ENCODE measurements at places on chromosomes 5 and 9.

DNA sequence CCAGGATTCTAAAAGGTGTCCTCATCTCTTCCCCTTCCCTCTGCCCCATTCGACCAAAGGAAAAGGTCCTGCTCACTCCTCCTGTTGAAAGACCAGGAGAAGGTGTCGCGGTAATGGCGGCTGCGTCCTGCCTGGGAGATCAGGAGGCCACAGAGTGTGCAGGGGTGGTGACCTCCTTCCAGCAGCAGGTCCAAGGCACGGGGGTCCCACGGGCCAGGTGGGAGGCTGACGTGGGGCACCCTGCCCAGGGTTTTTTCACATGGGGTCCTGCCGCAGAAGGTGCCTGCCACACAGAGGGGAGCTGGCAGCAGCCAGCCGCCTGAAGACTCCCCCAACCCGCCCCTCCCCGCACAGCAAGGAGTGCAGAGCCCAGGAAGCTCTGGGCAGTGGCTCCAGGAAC, 22.2 kb upstream of the ADAMTS2 start:
- no peak for DNase-seq

DNA sequence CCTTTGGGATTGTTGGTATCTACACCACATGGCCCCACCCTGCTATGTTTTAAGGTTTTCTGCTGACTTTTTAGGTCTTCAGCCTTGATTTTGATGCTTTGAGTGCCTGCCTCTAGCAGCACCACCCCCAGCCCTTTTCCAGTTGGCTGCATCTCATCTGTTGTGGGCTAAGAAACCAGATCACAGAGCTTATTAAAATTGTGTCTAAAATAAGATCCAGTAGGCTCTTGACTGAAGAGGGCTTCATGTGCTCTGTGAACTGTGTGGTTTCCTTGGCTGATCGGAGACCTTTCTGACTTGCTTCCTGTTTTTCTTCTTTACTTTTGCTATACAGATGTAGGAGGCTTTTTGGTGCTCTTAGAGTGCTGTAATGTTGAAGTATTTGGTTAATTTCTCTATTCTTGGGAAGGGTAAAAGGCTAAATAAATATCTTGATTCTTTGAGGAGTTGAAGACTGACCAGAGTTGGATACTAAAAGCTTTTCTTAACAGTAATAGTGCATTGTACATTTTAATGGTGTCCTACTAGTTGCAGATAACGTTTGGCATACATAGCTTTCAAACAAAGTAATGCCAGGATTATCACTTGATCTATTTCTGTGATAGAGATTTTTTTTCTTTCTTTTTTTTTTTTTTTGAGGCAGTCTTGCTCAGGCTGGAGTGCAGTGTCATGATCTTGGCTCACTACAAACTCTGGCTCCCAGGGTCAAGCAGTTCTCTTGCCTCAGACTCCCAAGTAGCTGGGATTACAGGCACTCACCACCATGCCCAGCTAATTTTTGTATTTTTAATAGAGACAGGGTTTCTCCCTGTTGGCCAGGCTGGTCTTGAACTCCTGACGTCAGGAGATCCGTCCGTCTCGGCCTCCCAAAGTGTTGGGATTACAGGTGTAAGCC, 4.5 kb downstream of the UBE2D2 start:
- DNase-seq, result no peak

GRCh38 chr9:100426189-100426529, 784 bp upstream of the MSANTD3 start:
- peak; percentile 19 for DNase-seq

- no peak for DNase-seq
These were observed 16.5 kb upstream of the SPARC start for GRCh38 chr5:151703227-151703626.

DNA sequence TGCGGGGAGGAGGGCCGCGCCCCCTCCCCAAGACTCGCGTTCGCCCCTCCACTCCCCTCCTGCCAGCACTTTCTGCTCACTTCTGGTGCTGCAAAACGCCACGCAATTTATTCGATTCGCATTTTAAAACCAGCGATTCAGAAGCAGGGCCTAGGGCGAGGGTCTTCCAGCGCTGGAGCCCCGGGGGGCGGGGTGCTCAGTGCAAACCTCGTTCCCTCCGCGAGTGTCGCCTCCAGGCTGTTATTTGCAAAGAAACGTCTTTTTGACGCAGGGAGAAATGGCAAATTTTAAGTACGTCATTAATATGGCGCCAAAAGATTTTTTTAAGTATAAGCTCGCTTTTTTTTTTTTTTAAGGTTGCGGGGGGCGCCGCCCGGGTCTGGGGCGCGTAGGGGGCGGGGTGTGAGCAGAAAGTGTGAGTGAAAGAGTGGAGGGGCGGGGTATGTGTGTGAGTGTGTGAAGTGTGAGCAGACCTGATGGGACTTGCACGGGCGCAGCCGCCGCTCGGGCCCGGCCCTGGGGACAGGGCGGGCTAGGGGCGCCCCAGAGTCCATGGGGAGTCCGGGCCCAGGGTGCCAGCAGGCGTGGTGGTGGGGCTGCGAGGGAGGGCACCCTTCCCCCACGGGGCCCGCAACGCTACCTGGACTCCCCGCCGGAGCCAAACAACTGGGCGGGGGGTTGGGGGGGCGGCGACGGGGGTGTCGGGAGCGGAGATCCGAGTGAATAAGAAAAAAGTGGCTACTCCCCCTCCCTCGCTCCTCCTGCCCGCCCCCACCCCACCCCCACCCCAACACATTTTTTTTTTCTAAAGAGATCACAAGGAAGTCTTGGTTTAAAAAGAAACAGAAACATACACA, at the start of gene JADE2:
JADE2 (plus strand) TSS at position 845 of the 857 bp plus-strand sequence. CDS start 10,188 bp downstream, outside the sequence.
- DNase-seq, result peak; percentile 92

DNA sequence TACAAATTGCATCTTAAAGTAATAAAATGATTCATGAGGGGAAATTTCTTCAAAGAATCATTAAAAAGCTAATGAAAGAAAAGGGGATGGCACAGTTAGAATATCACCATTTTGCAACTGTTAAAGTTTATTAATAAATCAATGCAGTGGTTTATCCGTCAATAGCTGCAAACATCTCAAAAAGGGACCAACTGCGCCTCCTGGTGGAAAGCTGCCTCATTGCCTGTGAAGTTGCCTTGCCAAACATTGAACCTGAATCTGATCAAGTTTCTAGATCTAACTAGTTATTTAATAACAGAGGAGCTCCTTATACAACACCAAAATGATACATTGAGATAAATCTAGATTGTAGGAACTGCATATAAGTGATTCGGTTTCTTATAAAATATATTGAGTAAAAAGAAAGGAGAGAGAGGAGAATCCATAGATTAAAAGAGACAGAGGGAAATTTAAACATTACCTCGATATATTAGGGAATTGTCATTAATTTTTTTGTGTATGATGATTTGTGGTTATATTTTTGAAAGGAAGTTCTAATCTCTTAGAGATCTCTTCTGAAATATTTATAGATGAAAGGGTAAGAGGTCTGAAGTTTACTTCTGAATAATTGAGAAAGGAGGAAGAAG, 6.9 kb upstream of the NDUFB6 start:
- peak; percentile 55 for DNase-seq

DNA sequence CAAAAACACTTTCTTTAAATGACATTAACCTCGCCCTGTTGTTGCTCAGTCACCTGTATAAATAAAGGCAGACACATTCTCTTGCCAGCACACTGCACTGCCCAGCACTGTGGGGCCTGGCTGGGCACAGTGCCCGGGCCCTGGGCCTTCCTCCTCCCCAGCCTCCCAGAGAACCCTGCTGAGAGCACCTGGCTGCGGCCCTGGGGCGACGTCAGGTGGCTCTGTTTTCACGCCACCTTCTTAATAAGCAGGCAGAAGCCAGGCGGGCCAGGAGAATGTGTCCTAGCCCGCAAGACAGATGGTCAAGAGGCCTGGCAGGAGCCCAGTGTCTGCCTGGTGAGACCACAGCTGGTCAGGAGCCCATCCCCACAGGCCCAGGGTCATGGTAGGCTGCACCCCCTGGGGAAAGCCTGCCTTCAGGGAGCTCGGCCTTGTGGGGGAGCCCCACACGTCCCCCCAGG, 8.2 kb upstream of the AGPAT2 start:
- DNase-seq, result peak; percentile 90

DNA sequence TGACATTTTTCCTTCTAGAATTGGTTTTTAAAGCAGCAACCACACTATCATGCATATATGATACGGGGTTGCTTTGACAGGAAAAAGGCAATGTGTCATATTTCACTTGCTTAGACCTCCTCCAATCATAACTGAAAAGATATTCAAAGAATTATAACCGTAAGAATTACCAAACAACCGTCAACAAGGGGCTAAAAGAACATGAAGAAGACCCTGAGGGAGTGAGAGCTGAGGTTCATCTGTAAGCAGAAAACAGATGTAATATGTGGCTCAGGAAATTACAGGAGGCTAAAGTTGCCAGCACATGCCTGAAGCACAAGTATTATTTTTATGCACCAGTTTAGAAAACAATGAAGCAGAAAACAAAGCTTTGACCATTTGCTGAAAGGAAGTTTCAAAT, 78.9 kb downstream of the APBA1 start:
- DNase-seq, result no peak

GRCh38 chr9:111916234-111916645, 19.6 kb downstream of the UGCG start:
- DNase-seq, result no peak

- peak; percentile 87 for DNase-seq
These were observed 84.3 kb downstream of the RAI14 start for GRCh38 chr5:34740389-34740806.

DNA sequence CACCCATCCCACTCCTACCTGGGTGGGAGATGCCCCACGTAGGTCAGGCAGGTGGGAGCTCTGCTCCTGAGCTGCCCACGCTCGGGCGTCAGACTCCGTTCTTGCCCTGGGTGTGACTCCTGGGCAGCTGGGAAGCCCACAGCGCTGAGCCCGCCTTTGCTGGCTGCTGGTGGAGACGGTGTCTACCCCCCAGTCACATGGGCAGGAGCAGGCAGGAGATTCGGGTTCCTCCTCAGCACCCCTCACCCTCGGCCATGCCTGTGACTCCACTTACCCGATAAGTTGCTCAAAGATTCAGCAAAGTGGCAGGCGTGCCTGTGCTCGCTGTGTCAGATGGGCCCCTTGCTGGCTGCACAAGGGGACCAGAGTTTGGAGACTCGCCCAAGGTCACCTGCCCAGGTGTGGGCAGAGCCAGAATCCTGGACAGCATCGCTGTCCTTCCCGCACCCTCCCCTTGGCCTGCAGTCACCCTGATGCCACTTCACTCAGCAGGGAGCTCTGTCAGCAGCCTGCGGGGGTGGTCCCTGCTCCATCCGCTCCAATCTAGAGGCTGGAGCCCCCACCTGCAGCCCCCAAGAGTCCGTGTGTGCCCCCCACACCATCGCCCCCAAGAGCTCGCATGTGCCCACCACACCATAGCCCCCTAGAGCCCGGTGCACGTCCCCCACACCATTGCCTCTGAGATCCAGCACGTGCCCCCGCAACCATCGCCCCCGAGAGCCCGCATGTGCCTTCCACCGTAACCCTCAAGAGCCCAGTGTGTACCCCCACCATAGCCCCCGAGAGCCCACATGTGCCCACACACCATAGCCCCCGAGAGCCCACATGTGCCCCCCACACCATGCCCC, 4.2 kb downstream of the LCN1 start:
- DNase-seq, result peak; percentile 25

DNA sequence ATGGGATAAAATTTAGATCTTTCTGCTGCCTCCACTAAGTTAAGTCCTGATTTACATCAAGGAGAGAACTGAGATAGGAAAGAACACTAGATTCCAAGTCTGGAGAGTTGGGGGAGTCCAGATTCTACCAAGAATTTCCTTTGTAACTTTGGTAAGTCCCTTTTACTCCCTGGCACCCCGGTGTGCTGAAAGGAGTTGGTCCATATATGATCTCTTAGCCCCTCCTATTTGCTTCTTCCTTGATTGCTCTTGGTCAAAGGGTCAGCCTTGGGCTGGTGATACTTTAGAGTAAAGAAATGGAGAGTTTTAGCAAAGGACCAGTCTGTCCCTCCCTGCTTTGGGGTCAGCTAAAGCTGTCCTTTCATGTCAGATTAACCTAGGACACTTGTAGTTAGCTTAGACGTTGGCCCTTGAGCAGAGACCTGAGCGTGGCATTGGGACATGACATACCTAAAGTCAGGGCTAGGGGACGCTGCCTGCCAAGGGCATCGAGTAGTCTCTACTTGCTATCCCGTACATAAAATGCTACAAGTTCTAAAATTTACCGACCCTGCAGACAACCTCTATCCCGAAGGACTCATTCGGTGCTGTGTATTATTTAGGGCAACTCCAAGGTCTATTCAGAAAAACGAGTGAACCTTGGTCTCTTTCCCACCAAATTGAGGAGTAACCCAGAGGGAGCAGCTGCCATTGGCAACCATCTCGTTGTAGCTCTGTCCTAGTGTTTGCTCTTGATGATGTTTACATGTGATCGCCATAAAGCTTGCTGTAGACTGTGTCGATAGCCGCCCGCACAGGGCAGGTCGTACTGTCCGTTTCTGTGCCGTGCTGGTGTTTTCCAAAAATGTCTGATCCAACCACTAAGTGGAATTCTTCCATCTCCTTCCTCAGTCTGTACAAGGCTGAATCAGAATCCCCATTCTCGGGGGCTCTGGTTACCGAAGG, 94.4 kb downstream of the PDE6A start:
- DNase-seq, result no peak

DNA sequence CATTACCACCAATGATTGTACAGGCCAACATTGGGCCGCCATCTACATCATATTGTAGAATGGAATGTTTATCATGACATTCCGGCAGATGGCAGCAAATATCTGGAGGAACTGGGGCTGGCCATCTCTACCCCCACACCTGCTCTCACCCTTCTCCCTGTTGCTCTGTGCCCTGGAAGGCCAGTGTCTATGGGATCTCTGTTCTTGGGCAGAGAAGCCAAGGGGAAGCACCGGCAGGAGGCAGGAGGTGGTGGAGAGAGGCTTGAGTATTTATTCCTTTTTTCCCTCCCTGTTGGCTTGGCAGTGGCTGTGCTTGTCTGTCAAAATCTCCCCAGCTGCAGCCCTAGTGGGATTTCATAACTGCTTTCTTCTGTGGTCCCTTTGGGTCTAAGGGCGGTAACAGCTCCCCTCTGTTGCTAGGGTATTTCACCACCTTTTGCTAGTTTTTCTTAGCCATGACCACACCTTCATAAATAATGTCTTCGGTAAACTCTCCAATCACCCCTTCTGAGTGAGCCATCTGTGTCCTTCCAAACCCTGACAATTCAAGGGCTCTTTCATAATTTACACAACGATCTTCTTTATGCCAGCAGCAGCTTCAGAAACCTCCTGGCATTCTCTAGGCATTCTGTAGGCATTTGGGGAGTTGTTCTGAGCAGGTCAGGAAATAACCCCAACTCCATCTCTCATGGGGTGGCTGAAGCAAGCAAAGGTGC, 225.8 kb downstream of the MELK start:
- no peak for DNase-seq

- no peak for DNase-seq
These were observed 83.9 kb downstream of the NR3C1 start for GRCh38 chr5:143319437-143320227.

GRCh38 chr5:140235791-140236551, 61.0 kb downstream of the CYSTM1 start:
- DNase-seq, result no peak

DNA sequence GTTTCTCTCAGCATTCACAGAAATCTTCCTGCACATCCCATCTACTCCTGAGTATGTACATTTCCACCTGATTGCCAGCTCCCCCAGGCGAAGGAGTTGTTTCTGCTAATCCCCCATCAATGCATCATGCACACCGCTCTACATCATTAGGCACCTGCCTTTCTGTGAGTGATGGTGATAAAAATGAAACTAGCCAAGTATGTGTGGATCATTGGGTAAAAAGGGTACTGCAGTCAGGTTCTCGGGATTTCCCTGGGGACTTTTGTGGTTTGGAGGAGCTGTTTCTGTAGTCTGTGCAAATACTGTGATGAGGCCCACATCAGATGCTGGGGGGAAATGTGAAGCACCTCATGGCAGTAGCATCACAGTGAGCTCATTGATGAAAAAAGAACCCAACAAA, 30.4 kb downstream of the CAMK4 start:
- DNase-seq, result no peak

Data from left lung (tissue), 14 donors.